Uterine smooth muscle cell (primary cell): ENCODE measurements at places on chromosomes 5 and 9. TPM values are rescaled to one million over a fixed set of nuclear protein-coding genes. Genes with fewer than 3 reads are reported as not detected.

GFI1B gene
- not detected in 2 replicates for total RNA-seq

SARDH gene
- 4.2 and 13.7 TPM in 2 replicates for total RNA-seq

ACOT12 gene
- total RNA-seq = 0.37 and 0.89 TPM in 2 replicates

STKLD1 gene
- total RNA-seq = 0.77 and 1.1 TPM in 2 replicates

TNFSF15 gene
- 3.0 and 3.4 TPM in 2 replicates for total RNA-seq

SLCO6A1 gene
- not detected in 2 replicates for total RNA-seq

STOML2 gene
- 227 and 303 TPM in 2 replicates for total RNA-seq

SLF1 gene
- total RNA-seq = 6.9 and 13.2 TPM in 2 replicates

NUTM2F gene
- total RNA-seq = not detected in 2 replicates
